HFFc6 (cell line): ENCODE measurements at places on chromosomes 12 and 14. TPM values are rescaled to one million over a fixed set of nuclear protein-coding genes. Genes with fewer than 3 reads are reported as not detected.

GRCh38 chr14:50371546-50371945, 25.1 kb downstream of the CDKL1 start:
- H3K4me3 ChIP-seq = no peak overlapping the region
- no peaks in the 10 kb centered on the region for H3K36me3 ChIP-seq
- H3K4me1 ChIP-seq = peaks cover 2% of the 10 kb centered on the region

The SAMD15 gene
- 0.95 to 1.4 TPM (median 1.2 TPM) in 3 replicates for total RNA-seq

The ASCL1 gene
- total RNA-seq = not detected in 2 replicates

DNA sequence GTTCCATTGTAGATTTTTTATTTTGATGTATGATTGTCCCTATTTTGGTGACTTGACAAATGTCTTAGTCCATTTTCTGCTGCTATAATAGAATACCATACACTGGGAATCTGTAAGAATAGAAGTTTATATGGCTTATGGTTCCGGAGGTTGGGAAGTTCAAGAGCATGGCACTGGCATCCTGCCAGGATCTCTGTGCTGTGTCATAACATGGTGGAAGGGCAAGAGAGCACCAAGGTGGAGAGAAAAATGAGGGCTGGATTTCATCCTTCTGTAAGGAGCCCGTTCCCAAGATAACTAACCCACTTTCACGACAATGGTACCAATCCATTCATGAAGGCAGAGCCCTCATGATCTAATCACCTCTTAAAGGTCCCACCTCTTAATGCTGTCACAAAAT, 176.7 kb downstream of the TMEM132D start:
- no peaks in the 10 kb centered on the region; the same call in 1 of the 2 replicates for H3K27me3 ChIP-seq
- DNase-seq = no peak
- no peak overlapping the region for H3K27ac ChIP-seq
- H3K4me1 ChIP-seq = no peaks in the 10 kb centered on the region

- H3K27me3 ChIP-seq = peaks cover 9% of the 10 kb centered on the region
- no peak overlapping the region for H3K27ac ChIP-seq
- no peaks in the 10 kb centered on the region for H3K36me3 ChIP-seq
- DNase-seq = no peak
- H3K4me1 ChIP-seq = peaks cover 39% of the 10 kb centered on the region
These were observed 632 bp downstream of the NYNRIN start for GRCh38 chr14:24399447-24399822.

DNA sequence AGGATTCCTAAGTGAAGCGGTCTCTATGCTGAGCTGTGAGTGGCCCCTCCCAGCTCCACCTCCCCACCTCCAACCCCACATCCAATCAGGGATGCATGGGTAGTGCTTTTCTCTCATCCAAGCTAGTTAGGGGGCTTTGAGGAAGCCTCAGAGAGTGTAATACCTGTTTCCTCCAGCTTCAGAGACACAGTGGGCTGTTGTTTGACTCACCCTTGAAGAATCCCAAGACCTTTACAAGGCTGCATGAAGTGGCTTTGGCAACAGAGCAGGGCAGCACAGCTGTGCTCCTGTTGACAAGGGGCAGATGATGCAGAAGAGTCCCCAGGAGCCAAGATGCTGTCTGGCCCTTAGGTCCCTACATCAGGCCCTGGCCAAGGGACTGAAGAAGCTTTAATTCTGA, 27.1 kb upstream of the CLMN start:
- H3K36me3 ChIP-seq = no peaks in the 10 kb centered on the region
- DNase-seq = no peak
- H3K4me1 ChIP-seq = no peaks in the 10 kb centered on the region
- peaks cover 2% of the 10 kb centered on the region for H3K27me3 ChIP-seq
- no peak overlapping the region for H3K4me3 ChIP-seq
- H3K27ac ChIP-seq = no peak overlapping the region

The FBXO33 gene
- 14.9 to 17.9 TPM (median 15.7 TPM) in 3 replicates for total RNA-seq

DNA sequence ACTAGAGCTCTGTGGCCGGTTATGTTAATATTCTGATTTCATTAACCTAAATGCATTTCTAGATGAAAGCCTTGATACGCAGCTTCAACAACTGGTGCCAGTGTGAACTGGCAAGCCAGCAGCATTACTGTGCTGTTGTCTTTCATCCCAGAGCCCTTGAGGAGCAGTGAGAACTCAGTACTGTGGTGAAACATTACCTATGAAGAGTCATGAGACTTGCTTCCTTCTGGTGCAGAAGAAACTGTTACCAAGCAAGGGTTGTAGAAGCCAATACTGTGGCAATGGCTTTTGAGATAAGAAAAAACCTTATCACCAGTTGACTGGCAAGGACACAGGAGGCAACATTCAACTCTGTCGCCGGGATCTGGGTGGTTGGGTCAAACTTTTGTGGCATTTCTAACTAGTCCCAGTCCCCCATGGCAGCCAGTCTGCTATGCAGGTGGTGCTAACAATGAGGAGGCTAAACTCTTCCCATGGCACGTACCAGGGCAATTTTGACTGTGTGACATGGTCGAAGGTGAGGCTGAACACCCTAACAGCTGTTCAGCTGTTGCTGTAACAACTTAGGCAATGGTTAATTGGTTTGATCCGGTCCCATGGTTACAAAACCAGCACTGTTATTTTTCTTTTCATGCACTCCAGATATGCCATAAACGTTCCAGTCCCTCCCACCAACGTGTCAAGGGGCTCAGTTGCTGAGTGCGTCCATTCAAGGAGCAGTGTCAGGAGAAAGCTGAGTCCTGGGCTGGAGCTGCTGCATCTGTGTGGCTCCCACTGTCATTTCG, 12.6 kb upstream of the LGALS3 start:
- no peak overlapping the region for H3K4me3 ChIP-seq
- no peaks in the 10 kb centered on the region for H3K36me3 ChIP-seq
- H3K27me3 ChIP-seq = peaks cover 4% of the 10 kb centered on the region
- peaks cover 10% of the 10 kb centered on the region; the same call in 1 of the 2 replicates for H3K4me1 ChIP-seq

The SMOC1 gene
- not detected in 3 replicates for total RNA-seq

The AMDHD1 gene
- total RNA-seq = not detected in 3 replicates

The USP44 gene
- total RNA-seq = not detected in 3 replicates

DNA sequence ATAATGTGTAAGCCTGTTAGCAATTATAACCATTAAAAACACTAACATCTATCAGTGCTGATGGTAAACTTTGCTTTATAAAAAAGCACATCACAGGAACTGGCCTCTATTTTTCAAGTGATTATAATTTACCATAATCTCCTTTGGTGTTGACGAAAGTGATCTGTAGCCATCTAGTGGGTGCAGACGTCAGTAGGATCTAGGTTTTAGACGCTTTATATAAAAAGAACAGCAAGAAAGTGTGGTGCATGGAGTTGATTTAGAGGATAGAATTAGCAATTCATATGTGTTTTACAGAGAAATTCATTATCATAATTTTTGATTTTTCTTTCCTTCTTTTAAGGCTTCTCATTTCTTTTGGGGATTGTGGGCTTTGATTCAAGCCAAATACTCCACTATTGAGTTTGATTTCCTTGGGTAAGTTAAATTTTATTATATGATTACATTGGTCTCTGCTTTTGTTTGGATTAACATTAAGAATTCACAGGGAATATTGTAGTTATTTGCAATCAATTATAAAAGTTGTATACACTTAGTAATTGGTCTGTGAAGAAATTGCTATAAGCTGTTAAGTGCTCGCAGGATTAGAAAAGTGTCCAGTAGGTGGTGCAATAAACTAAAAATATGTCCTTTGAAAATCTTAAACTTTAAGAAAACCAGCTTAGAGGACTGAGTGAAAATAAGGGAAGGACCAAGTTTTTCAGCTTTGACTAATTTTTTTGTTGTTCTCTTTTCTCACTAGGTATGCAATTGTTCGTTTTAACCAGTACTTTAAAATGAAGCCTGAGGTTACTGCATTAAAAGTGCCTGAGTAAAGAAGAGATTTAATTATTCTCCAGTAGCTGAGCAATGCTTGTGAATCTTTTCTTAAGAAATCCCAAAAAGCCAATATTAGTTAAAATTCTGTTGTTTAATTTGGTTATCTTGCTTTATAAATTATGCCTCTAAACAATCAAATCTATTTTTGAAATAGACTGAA, 59.5 kb downstream of the ETNK1 start:
- no peaks in the 10 kb centered on the region for H3K27me3 ChIP-seq
- H3K36me3 ChIP-seq = peaks cover 13% of the 10 kb centered on the region; the same call in 1 of the 2 replicates
- no peak overlapping the region for H3K27ac ChIP-seq

DNA sequence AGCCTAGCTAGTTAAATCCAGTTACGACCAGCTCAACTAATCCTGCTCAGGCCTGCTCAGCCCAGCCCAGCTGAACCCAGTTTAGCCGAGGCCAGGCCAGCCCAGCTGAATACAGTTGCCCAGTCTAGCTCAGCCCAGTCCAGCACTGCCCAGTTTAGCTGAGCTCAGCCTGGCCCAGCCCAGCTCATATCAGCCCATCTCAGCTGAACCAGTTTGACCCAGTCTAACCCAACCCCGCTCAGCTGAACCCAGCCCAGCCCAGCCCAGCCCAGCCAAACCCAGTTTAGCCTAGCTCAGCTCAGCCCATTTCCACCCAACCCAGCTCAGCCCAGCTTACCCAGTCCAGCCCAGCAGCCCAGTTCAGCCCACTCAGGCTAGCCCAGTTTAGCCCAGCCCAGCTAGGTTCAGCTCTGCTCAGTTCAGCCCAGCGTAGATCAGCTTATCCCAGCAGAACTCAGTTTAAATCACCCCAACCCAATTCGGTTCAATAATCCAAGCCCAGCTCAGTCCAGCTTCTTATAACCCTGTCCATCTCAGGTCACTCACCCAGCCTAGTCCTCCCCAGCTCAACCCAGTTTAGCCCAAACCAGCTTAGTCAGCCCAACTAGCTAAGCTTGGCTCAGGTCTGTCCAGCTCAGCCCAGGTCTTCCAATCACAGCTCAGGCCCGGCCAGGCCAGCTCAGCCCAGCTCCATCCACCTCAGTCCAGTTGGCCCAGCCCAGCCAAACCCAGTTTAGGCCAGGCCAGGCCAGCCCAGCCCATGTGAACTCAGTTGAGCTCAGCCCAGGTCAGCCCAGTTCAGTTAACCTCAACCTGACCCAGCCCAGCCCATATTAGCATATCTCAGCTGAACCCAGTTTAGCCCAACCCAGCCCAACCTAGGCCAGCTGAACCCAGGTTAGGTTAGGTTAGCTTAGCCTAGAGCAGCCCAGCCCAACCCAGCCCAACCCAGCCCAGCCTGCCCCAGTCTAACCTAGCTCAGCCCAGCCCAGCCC, 76.7 kb downstream of the TMEM121 start:
- no peak for DNase-seq
- no peaks in the 10 kb centered on the region for H3K27me3 ChIP-seq
- no peak overlapping the region for H3K27ac ChIP-seq
- H3K4me1 ChIP-seq = no peaks in the 10 kb centered on the region
- no peak overlapping the region for H3K4me3 ChIP-seq
- H3K36me3 ChIP-seq = no peaks in the 10 kb centered on the region

The C12orf56 gene
- total RNA-seq = not detected in 2 replicates

- DNase-seq = peak; percentile 97
- H3K27me3 ChIP-seq = no peaks in the 10 kb centered on the region
- no peaks in the 10 kb centered on the region for H3K36me3 ChIP-seq
- H3K4me3 ChIP-seq = peak overlapping the region; percentile 22
- H3K4me1 ChIP-seq = peaks cover 22% of the 10 kb centered on the region
These were observed 55.0 kb upstream of the BICD1 start for GRCh38 chr12:32051511-32052211.

GRCh38 chr12:113862590-113863454, 103.3 kb downstream of the RBM19 start:
- peaks cover 6% of the 10 kb centered on the region; the same call in 1 of the 2 replicates for H3K36me3 ChIP-seq
- H3K27ac ChIP-seq = peak overlapping the region; percentile 56; the same call in 1 of the 2 replicates
- peak; percentile 72 for DNase-seq
- no peaks in the 10 kb centered on the region for H3K27me3 ChIP-seq
